ENCODE measurements at places on chromosomes 3 and 15.

GRCh38 chr3:141269961-141270360 is 38.3 kb downstream of the PXYLP1 start:
- DNase-seq: no peak

DNA sequence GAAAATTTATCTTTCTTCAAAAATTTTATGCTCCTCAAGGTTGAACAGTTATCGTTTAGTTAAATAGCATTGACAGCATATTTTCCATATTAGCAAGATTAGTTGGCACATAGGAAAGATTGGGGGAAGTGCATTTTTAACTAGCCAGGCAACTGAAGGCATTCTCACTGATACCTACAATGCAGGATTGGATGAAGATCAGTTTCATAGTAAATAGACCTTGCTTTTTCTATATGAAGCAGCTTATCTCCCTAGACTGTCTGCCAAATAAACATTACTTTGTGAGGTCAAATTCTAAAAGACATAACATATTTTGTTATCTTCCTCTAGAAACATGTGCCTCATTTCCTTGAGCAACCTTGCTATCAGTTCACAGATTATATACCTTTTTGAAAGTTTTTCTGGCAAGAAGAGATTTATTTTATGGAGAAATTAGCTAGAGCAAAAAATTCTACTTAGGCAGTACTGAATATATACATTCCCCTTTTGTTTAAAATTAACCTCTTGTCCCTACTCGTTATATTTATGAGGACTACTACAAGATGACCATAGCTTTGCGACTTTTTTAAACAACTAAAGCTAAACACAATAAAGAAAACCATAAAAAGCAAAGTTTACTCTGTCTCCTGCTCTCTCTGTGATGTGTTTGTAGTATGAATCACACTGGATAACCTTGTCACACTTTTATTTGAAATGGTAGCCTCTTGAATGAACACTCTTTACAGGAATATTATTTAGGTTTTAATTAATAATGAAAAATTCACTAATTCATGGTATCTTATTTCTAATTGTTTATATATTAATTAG is 654.9 kb upstream of the TBL1XR1 start:
- no peak for DNase-seq

DNA sequence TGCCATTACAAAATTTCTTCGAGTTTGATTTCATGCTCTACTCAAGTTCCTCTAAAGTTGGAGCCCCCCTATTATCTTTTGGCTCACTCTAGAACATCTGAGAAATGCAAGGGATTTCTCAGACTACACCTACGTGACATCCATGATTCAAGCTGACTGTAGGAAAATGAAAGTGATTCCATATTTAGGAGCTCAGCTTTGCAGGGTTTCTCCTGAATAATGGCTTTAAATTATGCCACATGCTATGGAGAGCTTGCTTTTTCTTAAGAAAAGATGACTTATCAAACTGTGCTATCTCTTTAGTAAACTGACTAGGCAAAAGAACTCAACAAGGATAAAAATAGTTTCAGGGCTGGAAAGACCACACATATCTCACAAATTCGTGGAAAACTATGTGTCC is 292.1 kb downstream of the LSAMP start:
- no peak for DNase-seq

GRCh38 chr15:99702895-99703602 is 30.2 kb downstream of the LYSMD4 start:
- no peak for DNase-seq

- DNase-seq: no peak
Observed at GRCh38 chr3:177123822-177124221, 73.5 kb downstream of the TBL1XR1 start.

DNA sequence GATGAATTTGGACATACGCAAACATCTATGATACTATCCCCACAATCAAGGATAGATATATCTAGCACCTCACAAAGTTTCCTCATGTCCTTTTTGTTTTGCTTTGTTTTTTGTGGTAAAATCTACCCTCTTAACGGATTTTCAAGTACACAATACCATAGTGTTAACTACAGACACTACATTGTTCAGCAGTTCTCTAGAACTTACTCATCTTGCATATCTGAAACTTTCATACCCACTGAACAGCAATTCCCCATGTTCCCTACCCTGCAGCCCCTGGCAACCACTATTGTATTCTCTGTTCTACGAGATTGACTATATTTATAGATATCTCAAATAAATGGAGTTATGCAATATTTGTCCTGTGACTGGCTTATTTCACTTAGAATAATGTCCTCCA is 58.1 kb upstream of the TJP1 start:
- DNase-seq: no peak

DNA sequence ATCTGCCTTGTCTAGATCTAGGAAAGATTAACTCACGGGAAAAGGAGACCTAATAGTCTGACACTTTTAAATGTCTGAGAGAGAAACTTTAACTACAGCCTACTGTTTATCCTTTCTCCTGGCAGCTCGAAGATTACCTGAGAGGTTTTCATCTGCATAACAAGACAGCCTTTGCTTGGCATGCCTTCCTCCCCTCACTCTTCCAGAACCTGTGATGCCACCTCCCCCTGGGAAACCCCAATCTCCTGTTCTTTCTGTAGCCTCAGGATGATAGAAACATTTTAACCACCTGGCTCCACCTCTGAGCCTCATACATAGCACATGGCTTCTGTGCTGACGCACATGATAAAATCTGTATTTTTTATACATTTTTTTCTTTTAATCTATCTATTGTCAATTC is 420.8 kb downstream of the CNTN6 start:
- DNase-seq: no peak

GRCh38 chr3:9345041-9345440 is 17.8 kb upstream of the THUMPD3 start:
- DNase-seq: no peak

GRCh38 chr3:183818041-183818620 is 7.2 kb downstream of the MAP6D1 start:
- DNase-seq: peak; percentile 74

DNA sequence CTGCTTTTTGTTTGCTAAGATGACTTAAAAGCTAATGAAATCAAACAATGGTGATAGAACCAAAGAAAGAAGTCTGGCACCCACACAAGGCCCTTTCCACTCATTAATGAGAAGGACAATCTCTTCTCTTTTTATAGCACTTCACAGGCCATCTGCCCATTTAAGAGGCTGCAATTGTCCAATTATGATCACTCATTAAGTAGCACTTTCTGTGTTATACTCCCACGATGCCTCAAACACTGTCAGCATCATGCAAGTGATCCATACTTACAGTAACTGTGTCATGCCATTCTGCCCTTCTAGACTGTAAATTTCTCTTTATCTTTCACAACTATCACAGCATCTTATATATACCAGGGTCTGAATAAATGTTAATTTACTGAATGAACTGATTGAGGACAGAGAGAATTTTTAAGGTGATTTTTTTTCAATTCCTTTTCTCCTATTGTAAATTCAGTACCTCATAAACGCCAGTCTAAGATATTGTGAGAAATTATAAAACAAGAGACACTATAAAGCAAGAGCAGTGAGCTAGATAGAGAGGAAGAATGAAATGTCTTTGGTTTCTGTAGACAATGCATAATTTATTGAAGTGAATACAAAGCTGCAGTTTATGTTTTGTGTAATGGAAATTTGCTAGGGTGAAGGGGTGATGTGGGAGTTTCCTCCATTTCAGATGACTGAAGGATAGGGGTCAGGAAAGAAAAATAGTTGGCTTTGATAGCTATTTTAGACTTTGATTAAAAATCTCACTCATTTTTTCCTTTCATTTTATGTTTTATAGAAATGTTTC is 17.3 kb downstream of the CD200 start:
- no peak for DNase-seq

DNA sequence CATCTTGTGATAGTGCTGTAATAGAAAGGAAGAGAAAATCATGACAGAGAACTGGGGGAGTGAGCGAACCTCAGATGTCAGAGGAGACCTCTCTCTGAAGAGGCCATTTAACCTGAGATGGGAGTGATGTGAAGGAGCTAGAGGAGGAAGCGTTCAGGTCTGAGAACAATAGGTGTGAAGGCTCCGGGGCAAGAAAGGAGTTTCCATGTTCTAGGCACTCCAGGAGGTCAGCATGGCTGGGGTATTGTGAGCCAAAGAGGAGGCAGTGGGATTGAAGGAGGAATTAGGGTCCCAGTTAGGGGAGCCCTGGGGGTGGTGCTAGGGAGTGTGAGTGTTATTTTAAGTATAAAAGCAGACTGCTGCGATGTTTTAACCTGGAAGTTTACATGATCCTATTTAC is 8.8 kb upstream of the FILIP1L start:
- no peak for DNase-seq

GRCh38 chr15:50247819-50248655 is 17.5 kb downstream of the HDC start:
- no peak for DNase-seq

DNA sequence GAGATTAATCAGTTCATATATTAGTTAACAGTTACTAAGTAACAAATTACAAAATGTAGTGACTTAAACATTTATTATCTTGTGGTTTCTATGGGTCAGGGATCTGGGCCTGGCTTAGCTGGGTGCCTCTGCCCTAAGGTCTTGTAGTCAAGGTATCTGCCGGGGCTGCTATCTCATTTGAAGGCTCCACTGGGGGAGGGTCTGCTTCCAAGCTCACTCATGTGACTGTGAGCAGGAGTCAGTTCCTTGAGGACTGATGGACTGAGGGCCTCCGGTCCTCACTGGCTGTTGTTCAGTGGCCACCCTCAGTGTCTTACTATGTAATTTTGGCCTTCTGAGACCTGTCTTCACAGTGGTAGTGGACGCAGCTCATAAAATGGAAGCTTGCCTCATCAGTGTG is 135.9 kb upstream of the PLXNA1 start:
- DNase-seq: no peak

GRCh38 chr3:113051302-113051711 is 60.5 kb downstream of the GTPBP8 start:
- peak; percentile 91 for DNase-seq

- no peak for DNase-seq
Observed at GRCh38 chr15:72474466-72474911, 359 bp downstream of the ARIH1 start.

- no peak for DNase-seq
Observed at GRCh38 chr3:111080413-111080812, 8.8 kb downstream of the NECTIN3 start.

GRCh38 chr15:78083687-78084448 is 6.4 kb upstream of the TBC1D2B start:
- DNase-seq: no peak

- DNase-seq: no peak
Observed at GRCh38 chr15:88127432-88127790, 129.1 kb downstream of the NTRK3 start.

GRCh38 chr3:53581671-53582070 is 87.3 kb downstream of the CACNA1D start:
- no peak for DNase-seq

DNA sequence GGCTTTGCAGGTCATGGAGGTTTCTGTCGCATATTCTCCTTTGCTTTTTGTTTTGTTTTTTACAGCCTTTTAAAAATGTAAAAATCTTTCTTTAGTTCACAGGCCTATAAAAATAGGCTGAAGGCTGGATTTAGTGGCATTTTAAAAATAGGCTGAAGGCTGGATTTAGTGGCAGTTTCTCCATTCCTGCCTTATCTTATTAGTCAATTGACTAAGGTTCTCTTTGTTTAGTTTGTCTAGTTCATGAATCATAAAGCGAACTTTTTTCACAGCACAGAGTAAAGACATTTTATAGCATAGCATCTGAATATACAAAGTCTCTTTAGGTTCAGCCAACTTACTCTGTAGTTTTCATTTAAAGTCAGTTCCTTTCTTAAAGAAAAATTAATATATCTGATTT is 31.4 kb downstream of the AP4E1 start:
- DNase-seq: no peak

- DNase-seq: no peak
Observed at GRCh38 chr3:81643721-81644120, 117.7 kb downstream of the GBE1 start.

DNA sequence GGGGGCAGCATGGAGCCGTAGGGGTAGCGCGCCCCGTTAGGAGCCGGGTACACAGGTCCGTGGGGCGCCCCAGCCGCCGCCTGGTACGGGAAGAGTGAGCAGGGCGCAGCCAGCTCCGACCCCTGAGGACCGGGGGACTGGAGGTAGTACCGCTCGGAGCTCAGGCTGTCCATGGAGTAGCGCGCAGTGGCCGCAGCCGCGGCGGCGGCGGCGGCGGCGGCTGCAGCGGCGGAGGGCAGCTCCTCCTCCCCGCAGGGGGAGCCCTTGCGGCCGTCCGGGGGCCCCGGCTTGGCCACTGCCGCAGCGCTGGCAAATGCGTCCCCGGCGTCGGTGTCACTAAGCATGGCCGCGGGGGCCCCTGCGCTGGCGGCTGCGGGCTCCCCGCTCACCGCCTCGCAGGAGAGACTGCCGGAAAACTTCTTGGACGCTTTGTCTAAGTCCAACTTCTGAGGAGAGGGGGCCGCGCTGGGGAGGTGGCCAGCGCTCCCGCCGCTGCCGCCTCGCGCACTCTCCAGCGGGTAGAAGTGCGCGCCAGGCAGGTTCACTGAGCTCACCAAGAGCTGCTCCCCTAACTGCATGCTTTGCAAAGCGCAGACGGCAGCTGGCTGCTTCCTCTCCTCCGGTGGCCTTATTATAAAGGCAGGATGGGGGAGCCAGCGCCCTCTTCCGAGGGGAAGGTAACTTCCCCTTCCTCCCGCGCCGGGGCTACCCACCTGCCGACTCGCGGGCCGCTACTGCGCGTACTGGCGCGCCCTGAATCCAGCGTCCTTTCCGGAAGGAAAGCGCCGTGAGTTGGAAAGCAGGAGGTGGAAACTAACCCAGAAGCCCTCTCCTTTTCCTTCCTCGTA is at the start of gene EOMES:
Gene EOMES (minus strand): TSS at position 607 of the 848 bp plus-strand sequence. CDS start 29 bp downstream, at position 578.
- peak; percentile 83 for DNase-seq

GRCh38 chr3:13045904-13046568 is 27.2 kb downstream of the IQSEC1 start:
- no peak for DNase-seq

Data from posterior vena cava (tissue), 2 donors.